ENCODE measurements at places on chromosomes 2 and 18. TPM values are rescaled to one million over a fixed set of nuclear protein-coding genes. Genes with fewer than 3 reads are reported as not detected.

- DNase-seq: no peak
Measured at GRCh38 chr2:222424276-222424728, at the start of gene SGPP2. TSS of gene SGPP2 (plus strand) at chr2:222424543. CDS start at chr2:222424603, 60 bp downstream.

GRCh38 chr2:45974056-45974455 is 322.6 kb downstream of the PRKCE start:
- no peak for DNase-seq

DNA sequence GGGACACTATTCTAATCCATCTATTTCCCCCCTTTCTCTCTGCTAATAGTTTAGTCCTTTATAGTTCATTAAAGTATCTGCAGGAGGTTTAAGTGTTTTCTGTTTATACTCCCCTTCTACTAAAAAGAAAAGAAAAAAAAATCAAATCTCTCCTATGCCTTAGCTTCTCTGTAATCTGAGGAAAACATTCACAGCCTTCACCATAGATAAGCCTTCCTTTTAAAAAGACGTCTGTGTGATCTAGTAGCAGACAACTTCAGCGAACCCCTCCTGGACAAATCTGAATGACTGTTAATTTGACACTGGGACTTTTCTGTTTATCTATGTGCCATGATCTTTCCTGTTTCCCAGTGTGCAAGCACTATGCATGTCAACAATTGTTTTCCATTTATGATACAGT is 70.4 kb upstream of the CDH19 start:
- DNase-seq: no peak

- DNase-seq: no peak
Measured at GRCh38 chr2:7096726-7097352, 179.6 kb downstream of the RNF144A start.

- DNase-seq: no peak
Measured at GRCh38 chr18:60182223-60182622, 190.4 kb downstream of the MC4R start.

- DNase-seq: no peak
Measured at GRCh38 chr2:207122651-207123334, 43.0 kb downstream of the KLF7 start.

GRCh38 chr2:15942711-15943345 is 2.5 kb downstream of the MYCN start:
- DNase-seq: no peak

DNA sequence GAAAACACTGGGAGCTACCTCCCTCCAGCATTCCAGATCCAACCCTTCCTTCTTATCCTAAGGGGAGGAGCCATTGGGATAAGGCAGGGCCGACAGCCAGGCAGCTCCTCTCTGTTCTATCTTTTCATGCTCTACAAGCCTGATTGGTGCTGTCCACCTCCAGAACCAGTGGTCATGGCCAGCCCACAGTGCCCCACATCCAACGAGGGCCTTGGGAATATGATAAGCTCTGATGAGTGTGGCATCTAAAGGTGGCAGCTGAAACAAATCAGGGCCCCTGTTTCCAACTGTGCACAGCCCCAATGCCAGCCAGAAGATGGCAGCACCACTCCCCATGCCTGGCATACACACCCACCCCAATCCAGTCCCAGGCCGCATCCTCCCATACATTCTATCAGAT is 329.3 kb downstream of the C1D start:
- no peak for DNase-seq

DNA sequence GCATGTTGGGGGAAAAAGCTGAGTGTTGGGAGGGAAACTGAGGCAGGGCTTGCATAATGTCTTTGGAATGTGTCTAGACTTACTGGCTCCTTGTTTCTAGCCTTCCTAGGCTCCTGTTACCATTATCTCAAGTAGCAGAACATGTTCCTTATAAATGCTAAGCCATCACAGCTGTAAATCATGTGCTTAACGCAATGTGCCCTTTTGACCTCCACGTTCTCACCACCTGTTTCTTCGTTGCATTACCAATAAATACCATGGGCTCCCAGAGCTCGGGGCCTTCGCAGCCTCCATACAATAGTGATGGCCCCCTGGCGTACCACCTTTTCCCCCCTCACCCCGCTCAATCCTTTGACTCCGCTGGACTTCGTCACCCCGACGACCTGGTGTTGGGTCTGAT is 54.0 kb upstream of the CWC22 start:
- no peak for DNase-seq

GRCh38 chr2:12606472-12607000 is 110.2 kb upstream of the TRIB2 start:
- DNase-seq: no peak

- no peak for DNase-seq
Measured at GRCh38 chr2:240797500-240797895, 22.5 kb downstream of the KIF1A start.

- DNase-seq: no peak
Measured at GRCh38 chr2:109046925-109047508, 58.0 kb upstream of the EDAR start.

GRCh38 chr18:13368080-13368813 is 149.7 kb downstream of the LDLRAD4 start:
- no peak for DNase-seq

- DNase-seq: no peak
Measured at GRCh38 chr2:234623521-234623991, 126.7 kb upstream of the ARL4C start.

- no peak for DNase-seq
Measured at GRCh38 chr2:172977270-172978062, 98.2 kb upstream of the MAP3K20 start.

DNA sequence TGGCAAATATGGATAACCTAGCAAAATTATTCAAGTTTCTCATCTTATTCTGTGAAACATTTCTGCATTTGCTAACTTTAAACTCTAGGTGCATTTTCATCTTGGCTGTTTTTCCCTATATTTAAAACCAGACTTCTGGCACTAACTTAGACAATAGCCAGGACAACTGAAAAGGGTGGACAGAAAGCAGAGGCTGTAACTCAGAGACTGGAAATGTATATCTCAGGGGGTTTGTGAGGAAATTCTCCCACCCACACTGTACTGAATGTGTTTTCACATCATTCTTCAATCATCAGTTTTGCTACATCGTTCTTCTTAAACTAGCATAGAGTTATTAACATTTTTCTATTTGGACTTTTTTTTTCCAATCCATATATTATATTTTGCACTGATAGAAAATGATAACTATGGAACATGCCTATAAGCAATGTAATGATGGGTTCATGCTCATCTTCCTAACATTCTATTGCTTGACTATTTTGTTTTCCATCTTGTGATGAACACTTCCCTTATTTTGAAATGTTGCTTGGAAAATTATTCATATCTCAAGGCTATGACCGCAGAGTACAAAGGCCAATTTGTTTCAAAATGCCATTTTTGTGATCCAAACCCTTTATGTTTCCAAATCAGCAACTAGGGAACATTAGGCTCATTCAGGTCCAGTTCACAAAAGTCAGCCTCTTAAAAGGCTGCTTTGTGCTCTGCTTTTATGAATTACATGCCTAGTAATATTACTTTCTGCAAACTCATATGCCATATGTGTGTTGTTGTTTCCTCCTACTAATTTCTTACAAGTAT is 125.8 kb upstream of the CDH19 start:
- DNase-seq: no peak

GRCh38 chr2:10036095-10036884 is 7.1 kb upstream of the KLF11 start:
- DNase-seq: no peak

DNA sequence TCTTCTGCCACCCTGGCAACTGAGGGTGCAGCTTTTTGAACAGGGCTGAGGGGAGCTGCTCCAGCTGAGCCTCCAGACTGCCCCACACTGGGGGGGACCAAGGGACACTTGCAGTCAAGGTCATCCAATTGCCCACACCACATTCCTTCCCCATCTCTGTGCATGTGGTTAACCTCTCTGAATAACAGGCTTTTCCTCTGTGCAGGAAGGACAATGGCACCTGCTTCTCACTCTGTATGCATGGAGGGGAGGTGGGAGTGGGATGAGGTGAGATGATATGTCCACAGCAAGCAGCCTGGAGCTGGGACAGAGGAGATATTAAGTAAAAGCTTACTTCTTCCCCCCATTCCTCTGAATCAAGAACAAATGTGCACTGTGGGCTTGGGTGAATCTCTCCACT is 39.1 kb upstream of the TEX51 start:
- DNase-seq: no peak

DNA sequence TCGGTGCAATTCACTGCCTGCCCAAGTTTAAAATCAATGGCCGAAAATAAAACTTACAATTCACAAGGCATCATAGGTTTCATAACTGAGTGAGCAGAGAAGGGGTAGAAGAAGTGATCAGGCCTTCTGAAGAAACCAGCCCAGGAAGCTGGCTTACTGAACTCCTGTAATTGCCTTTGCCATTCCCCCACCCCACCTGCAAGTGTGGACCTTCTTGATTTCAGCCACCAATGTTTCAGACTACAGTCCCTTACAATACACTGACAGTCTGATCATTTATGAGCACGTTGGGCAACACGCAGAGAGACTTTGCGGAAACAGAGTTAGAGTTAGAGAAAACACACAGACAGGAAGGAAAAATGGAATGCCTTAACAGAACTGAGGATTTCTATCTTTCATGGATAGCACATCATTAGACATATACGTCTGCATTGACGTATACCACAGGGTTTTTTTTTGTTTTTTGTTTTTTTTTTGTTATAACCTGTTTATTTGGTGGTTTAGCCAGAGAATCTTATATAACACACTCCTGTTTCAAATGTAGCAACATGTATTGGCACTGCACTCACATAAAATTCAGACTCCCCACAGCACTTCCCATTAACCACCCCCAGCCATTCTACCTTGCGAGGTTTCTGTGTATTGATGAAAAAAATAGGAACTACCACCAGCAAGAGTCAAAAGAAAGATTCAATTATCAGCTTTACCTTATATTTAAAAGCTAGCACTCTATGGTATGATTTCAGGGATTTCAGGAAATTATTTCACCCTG is 126.4 kb downstream of the CACNB4 start:
- DNase-seq: no peak

DNA sequence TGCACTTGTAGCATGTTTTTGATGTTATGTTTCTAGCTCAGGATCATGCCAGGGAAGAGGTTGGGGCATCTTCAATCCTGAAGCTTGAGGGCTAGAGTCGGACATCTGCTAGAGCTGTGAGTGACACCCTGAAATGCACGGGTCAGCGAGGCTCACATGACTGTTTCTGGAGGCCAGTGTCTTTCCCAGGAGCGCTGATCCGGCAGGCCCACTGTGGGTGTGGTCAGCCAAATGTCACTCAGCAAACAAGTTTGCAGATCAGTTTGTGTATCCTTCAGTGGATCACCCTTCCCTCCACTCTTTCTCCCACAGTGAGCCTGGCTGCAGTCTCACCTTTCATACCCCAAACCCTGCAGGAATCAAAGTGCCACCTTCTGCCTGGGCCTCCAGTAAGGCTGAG is 23.0 kb upstream of the ARHGEF4 start:
- no peak for DNase-seq

- no peak for DNase-seq
Measured at GRCh38 chr2:98294711-98295110, 51.5 kb upstream of the CNGA3 start.

DNA sequence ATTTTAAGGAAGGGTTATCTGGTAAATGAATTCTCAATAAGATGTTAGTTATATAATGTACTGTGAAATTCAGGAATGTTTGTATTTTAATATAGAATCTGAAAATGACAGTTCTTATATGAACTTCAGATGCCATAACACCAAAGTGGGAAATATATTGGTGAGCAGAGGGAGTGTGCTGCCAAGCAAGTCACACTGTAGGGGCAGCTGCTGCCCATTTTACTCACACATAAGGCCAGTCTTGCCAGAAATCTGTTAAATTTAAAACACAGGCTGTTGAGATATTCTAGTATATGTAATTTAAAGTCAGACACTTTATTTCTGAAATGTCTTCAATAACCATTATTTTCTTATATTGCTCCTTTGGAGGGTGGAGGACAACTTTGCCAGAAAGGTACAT is 34.6 kb upstream of the C1GALT1C1L start:
- DNase-seq: no peak

GRCh38 chr2:160901613-160902012 is 258.6 kb upstream of the TANK start:
- DNase-seq: peak; percentile 39

DNA sequence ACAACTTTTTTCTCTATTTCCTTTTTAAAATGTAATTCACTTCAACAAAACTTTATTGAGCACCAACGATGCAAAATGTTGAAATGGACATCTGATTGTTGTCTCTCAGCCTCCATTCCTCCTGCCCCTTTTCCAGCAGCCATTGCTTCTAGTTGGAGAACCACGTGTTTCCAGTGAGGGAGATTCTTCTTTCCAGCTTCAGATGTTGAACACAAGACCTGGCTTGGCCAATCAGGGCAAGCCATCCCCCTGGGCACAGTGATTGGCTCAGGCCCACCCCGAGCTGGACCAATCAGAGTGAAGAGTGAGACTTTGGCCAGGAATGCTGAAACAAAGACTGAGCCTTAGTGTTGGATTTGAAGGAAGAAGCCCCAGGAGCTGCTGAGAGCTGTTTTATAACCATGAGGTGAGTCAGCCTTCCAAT is 59.0 kb downstream of the E2F6 start:
- DNase-seq: no peak

DNA sequence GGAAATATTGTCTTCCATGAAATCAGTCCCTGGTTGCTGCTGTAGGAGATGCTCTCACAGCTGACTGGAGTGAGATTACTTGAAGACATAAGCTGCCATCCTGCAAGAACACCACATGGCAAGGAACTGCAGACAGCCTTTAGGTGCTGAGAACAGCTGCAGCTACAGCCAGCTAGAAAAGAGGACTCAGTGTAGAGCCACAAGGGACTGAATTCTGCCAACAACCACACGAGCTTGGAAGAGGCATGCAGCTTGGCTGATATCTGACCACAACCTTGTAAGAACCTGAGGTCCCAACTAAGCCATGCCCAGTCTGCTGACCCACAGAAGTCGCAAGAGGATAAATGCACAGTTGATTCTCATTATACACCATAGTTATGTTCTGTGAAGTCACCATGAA is 181.8 kb upstream of the ARL4C start:
- DNase-seq: no peak

DNA sequence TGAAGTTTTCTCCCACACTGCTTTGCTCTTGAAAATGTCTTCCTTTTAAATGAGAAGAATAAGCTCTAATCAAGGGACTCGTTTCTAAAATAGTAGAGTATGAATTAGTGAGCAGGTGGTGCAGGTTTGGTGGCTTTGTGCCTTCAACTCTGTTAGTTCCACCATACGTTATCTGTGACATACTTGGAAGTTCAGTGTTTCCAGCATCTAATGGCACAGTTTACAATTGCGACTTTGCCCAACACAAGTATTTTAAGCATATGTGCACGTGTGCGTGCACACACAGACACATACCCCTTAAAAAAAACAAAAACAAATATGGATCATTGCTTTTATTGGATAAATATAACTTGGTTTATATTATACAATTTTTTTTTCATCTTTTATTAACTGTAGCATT is 111.8 kb downstream of the RAB3GAP1 start:
- no peak for DNase-seq

FAM210A gene
- polyA plus RNA-seq: 14.7 TPM

SPP2 gene
- not detected for polyA plus RNA-seq

PSTPIP2 gene
- polyA plus RNA-seq: 3.5 TPM

TFCP2L1 gene
- 4.4 TPM for polyA plus RNA-seq

SEPTIN10 gene
- 125 TPM for polyA plus RNA-seq

GPR35 gene
- polyA plus RNA-seq: 3.7 TPM

SLC14A1 gene
- 1.6 TPM for polyA plus RNA-seq
